Activated CD4-positive, alpha-beta T cell treated with anti-CD3 and anti-CD28 coated beads, Interleukin-2, amount 50 U/mL, for 1 hour (primary cell): ENCODE measurements at places on chromosomes 3 and 15.

DNA sequence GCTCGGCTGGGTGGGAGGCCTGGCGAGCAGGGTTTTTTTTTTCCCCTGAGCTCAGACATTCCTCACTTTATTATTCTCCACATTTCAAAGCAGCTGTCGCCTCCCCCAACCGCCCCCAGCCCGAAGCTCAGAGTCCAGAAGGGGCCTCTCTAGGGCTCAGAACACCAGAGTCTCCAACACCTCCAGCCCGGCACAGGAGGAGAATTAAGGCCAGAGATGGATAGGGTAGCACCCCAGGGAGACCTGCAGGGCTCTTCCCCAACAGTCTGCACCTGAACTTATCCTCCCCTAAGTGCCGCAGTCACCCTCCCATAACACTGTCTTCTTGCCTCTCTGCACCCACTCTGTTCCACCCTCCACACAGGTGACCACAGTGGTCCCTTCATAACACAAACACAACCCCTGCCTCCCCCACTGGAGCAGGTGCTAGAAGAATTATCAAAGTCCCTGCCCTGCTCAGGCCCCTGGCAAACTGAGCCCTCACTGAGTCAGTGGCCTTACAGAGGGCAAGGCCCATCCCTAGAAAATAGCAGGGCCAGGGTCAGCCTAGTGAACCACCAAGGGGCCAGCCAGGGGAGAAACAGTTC lies 14.1 kb downstream of the MYL3 start:
- DNase-seq, result no peak

DNA sequence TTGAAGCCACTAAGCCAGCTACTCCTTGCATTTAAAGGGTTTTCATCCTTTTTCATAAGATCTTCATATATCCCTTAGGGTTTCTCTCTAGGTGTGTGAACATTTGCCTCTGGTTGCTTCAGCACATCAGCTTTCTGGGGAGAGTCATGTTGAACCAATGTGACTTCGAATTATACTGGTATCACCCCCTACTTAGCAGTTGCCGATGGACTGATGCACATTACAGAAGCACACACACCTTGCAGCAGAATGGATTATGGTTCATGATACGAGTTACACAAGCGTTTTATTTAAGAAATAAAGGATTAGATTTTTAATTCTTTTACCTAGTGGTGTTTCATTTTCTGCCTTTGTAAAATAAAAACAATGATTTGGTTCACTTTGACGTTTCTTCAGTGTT lies 39.6 kb downstream of the FBXO22 start:
- DNase-seq, result no peak

DNA sequence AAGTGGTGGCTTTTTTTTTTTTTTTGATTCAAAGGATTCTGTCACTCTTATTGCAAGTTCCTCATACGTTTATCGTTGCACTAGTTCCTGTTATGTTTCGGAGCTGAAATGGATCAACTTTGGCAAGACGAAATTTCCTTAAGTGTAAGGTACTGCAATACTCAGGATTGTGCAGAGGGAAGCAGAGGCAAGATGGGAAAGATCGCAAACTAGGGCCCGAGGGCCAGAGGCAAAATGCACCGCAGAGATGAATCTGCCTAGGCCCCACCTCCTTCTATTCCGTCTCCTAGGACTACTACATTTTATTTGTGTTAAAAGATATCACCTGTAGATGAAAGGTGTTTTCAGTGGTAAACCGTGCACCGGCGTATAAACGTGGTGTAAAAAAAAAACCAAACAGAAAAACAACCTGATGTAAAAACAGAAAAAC lies 331 bp downstream of the RNU6-1 start:
- no peak for DNase-seq

DNA sequence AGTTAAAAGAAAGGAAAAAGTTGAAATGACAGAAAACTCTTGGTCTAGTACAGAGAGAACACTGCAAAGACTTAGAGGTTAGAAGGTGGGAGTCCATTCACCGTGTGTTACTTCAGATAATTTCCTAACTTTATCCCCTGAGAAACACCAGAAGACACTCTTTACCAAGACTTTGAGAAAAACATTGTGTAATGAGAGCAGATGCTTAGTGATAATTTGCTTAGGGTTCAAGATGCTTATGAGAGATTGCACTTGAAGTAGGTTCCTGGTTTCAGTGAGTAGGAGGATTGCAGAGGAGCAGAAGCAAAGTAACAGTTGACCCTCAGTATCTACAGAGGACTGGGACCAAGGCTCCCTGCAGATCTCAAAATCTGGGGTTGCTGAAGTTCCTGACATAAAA lies 594.1 kb downstream of the NR2F2 start:
- DNase-seq, result no peak

- DNase-seq, result no peak
Observed at GRCh38 chr3:117811786-117812185, 1102.2 kb downstream of the TUSC7 start.

DNA sequence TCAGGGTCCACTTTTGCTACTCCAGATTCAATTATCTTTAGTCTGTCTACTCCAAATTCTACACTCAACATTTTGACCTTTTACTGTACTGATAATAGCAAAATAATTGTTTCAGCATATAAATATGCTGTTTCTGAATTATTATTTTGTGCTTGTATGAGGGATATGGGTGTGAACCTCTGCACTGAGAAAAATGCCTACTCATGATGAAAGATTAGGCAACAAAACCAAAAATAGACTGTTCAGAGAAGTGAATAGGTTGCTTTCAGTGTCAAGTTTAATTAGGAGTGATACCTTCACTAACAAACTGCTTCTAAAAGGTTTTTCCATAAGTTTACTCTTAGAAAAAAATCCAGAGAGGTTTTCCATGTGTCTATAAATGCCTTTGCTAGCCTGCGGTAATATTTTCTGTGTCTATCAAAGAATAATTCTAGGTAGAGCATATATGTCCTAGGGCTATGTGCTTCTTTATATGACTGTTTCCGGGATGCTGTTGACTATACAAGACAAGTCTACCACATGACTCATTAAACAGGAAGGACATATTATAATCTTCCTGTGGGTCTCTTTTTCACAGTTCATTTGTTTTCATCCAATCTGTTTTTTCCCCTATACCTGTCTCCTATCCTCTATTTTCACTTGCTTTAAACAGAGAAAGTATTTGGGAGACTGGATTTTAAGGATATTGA lies 218.5 kb upstream of the TTC14 start:
- no peak for DNase-seq

- no peak for DNase-seq
Observed at GRCh38 chr3:141360888-141361598, 7.3 kb upstream of the ZBTB38 start.
